ENCODE measurements at places on chromosomes 1 and 21.

- no peak for DNase-seq
Measured at GRCh38 chr1:45923343-45923742, 119.9 kb downstream of the MAST2 start.

DNA sequence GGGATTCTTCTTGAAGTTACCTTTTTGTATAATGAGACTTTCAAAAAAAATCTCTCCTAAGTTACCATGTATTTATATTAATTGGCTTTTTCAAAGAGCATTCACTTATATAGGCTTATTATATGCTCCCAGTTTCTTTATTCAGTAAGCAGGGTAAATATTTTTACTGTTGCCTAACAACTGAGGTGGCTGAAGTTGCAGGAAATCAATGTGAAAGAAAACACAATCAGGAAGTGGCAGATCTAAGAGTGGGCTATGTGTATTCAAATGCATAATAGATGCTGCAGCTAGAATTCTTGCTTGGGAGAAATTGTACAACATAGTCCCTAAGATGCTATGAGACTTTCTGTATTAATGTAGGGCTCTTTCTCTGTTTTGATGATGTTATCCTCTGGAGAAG lies 606.9 kb downstream of the NUF2 start:
- DNase-seq, result no peak

DNA sequence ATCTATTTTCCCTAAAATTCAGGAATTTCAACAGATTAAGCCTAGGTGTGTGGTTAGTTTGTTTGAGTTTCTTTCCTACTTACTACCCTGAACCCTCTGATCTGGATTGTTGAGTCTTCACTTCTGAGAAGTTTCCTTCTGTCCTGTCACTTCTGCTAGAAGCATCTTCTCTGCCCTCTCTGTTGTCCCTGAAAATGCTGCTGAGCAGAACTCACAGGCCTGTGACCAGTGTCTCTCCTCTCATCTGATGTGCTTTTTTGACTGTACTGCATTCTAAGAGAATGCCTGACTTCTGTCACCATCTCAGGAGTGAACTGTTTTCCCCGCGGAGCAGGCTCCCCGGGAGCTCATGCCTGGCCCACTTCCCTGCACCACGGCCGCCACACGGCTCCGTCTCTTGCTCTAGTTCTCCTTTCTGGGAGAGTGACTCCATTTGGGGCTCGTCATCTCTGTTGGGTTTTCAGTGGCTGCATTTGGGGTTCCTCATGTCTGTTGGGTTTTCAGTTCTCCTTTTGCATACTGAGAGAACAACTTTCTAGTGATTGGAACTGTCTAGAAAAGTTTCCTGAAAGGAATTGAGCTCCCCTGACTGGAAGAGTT lies 77.9 kb downstream of the POFUT2 start:
- no peak for DNase-seq

DNA sequence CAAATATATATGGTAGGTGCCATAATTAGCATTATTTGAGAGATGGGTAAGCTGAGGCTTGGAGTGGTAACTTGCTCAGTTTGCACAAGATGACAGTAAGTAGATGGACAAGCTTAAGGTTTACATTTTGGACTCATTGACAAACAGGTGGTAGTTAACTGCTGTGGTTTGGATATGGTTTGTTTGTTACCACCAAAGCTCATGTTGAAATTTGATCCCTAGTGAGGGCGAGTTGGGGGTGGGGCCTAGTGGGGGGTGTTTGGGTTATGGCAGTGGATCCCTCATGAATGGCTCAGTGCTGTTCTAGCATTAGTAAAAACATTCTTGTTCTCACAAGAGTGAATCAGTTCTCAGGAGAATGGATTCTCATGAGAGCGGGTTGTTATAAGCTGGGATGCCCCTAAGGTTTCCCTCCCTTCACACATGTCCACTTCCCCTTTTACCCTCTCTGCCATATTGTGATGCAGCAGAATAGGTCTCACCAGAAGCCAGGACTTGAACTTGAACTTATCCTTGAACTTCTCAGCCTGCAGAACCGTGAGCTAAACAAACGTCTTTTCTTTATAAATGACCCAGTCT lies 6.6 kb upstream of the PRRX1 start:
- no peak for DNase-seq

DNA sequence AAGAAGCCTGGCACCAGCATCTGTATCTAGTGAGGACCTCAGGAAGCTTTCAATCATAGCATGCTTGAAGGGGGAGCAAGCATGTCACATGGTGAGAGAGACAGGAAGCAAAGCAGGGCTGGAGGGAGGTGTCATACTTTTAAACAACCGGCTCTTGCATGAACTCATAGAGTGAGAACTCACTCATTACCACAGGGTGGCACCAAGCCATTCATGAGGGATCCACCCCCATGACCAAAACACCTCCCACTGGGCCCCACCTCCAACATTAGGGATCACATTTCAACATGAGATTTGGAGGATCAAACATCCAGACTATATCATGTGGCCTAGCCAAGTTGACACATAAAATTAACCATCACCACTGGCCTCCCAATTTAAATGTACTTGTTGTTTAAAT lies 125.1 kb upstream of the KCND3 start:
- DNase-seq, result no peak

DNA sequence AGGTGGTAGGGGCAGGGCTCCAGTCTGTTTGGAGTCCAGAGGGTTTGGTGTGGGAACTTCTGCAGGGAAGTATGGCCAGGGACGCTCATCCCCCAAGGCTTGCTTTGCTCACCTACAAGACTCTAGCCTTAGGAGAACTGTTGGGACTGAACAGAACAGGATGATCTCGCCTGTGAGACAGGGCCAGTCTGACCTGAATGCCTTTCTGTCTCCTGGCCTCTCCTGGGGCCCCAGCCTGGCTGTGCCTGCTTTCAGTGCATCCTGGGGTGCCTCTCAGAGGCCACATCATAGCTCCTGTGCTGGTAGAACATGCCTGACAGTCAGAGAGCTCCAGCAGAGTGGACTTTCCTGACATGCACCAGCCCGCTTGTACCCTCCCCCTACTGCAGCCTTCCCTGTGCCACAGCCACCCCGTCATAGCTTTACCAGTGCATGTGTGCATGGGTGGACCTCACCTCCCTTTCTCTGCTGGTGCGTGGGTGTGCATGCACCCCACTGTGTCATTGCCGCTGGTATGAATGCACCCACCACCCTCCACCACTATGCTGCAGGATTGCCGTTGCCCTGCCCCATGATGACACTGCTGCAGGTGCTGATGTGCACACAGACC lies 165.8 kb downstream of the GIPC2 start:
- no peak for DNase-seq

- no peak for DNase-seq
Measured at GRCh38 chr1:18651713-18652112, 21.1 kb downstream of the PAX7 start.

DNA sequence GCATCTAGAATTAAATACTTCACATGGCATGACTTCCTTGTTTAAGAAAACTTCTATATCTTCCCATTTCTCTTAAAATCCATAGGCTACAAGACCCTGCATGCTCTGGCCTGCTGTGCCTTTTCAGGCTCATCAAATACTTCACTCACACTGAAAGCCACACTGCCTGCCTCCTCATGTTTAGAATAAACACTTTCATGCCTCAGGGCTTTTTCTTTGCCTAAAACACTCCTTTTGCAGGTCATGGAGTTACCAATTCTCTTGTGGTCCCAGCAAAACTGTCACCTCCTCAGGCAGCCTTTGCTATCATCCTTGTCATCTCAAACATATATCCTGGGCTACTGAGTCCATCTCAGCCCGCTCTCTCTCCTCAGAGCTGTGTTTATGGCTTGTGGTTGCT lies 5.5 kb downstream of the SGIP1 start:
- DNase-seq, result no peak

DNA sequence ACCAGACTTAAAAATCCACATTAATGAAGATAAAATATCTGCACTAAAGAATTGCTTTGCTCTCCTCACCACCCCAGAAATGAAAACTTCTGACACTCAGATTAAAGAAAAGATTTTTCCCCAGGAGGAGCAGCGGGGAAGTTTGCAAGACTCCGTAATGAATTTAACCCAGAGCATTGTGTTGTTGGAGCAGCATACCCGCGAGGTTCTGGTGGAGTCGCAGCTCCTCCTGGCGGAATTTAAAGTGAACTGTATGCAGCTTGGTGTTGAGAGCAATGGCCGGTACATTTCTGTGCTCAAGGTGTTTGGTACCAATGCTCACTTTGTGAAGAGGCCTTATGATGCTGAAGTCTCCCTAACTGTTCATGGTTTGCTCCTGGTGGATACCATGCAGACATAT lies 46.4 kb downstream of the VPS13D start:
- no peak for DNase-seq

DNA sequence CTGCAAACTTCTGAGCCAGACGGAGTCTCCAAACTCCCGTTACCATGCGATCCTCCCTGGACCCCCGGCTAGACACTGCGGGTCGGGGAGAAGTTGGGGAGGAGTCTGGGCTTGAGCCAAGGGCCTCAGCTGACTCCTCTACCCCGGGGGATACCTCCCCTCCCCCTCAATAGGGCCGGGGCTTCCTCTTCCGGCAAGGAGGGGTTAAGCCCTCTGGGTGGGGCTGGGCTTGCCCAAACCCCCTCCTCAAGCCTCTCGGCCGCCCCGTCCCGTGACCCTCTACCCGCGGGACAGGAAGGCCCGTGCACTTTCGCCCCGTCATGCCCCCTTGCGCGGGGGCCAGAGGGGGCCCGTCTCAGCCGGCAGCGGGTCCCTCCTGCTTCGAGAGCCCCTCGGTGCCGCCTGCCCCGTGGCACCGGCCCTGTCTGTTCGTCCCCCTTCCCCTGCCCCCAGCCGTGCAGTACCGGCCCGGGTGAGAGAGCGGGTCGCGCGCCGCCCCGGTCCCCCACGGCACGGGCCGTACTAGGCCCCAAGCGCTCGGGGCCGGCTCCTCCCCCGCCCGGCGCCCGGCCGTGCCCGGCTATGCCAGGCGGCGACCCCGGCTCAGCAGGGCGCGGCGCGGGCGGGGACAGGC lies 652 bp downstream of the ARL8A start:
- peak; percentile 25 for DNase-seq

GRCh38 chr21:43361127-43361492 lies 65.8 kb downstream of the SIK1 start:
- DNase-seq, result no peak

- no peak for DNase-seq
Measured at GRCh38 chr1:112625696-112626095, 6.1 kb downstream of the CAPZA1 start.

DNA sequence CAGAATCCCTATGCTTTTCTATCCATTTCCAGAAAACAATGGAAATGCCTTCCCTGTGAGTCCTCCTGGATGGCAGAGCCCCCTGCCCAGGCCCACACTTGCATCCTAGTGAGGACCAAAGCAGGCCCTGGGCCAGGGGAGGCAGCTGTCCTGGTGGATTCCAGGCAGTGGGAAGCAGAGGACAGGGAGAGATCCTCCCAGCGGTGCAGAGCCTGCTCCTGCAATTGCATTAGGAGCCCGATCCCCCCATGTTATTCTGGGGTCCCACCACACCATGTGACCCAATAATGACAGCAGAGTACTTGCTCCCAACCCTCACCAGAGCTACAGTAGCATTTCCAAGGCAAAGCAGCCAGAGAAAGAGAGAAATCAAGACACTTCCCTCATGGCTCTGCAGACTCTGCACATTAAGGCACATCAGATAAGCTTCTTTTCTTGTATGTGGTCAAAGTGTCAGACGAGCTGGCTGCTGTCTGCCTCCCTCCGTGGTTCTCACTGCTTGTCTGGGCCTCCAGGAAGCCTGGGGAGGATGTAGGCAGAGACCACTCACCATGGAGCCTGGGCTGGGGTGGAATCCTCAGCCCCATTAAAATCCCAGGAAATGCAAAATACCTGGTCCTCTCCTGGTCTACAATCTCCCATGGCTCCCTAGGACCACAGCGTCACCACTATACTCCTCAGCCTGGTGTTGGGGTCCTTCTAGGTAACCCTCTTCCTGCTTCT lies 54.9 kb upstream of the RUNX3 start:
- DNase-seq, result no peak

- no peak for DNase-seq
Measured at GRCh38 chr1:7865978-7866377, 13.1 kb upstream of the UTS2 start.

- no peak for DNase-seq
Measured at GRCh38 chr1:34874296-34874952, 14.9 kb upstream of the SMIM12 start.

GRCh38 chr1:231045286-231045685 lies 5.2 kb upstream of the FAM89A start:
- no peak for DNase-seq

- DNase-seq, result no peak
Measured at GRCh38 chr1:210394281-210394821, 65.6 kb downstream of the HHAT start.

GRCh38 chr1:33119532-33120217 lies 38.7 kb downstream of the AZIN2 start:
- no peak for DNase-seq

GRCh38 chr1:115426956-115427355 lies 88.9 kb upstream of the NGF start:
- DNase-seq, result no peak

DNA sequence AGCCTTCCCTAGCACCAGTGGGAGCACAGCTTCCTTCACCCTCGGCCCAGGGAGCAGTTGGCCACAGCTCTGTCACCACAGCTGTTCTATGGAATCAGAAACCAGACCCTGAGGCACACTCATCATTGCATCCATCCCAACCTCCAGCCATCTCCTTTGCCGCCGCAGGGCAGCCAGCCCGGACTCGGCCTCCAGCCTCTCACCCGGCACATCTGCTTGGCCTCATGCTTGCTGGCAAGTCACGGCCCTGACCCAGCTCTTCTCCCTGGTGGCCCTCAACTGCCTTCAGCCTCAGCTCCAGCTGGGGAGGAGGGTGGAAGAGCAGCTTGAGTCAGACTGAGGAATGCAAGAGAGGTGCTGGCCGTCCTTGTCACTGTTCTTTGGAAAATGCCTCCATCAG lies 59.8 kb downstream of the TOR1AIP2 start:
- DNase-seq, result no peak

DNA sequence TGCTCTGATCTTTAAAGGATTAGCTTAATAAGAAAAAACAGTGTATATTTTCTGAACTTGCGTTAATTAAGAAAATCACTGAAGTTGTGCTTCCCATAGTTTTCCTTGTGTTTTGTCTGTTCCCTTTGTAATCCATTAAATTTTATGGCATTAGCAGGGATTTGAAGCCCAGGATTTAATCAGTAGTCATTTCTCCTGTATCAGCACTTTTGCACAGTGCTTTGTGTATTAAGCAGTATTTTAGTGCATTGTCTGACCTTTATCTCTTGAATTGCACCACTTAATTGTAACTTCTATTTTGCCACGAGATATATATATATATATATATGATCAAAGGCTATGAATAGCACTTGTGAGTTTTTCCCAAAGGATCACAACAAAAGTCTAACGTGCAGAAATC lies 133.7 kb downstream of the S1PR1 start:
- DNase-seq, result no peak

Measured in stimulated activated CD4-positive, alpha-beta T cell treated with anti-CD3 and anti-CD28 coated beads, Interleukin-4, amount 100 ng/mL, for 24 hours (primary cell).